Panc1 (cell line): ENCODE measurements at places on chromosomes 1 and 21. TPM values are rescaled to one million over a fixed set of nuclear protein-coding genes. Genes with fewer than 3 reads are reported as not detected.

- no peaks in the 10 kb centered on the region for H3K4me1 ChIP-seq
- peaks cover 3% of the 10 kb centered on the region; the same call in 1 of the 2 replicates for H3K27me3 ChIP-seq
- no peak overlapping the region for H3K4me3 ChIP-seq
- no peaks in the 10 kb centered on the region for H3K36me3 ChIP-seq
- DNase-seq: no peak
- H3K27ac ChIP-seq: no peak overlapping the region
Measured at GRCh38 chr1:39711104-39711965, 20.1 kb upstream of the HPCAL4 start.

DNA sequence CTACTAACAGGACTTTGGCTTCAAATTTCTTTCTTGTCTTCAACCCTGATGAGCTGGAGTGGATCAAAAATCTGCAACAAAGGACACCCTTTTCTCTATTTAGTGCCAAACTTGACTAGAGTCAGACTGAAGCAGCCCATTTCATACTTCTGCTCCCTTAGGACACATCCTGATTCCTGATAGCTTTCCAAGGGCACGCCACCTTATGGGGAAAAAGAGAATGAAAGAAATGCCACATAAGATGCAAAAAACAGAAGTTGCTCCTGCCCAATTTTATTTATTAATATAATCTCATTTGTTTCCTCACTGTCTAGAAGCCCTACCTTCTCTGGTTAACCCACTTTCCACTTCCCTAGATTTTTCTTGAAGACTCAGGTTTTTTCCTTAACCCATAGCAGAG is 72.7 kb upstream of the NBPF4 start:
- H3K4me3 ChIP-seq: no peak overlapping the region
- DNase-seq: no peak
- H3K4me1 ChIP-seq: no peaks in the 10 kb centered on the region
- H3K27me3 ChIP-seq: no peaks in the 10 kb centered on the region
- no peaks in the 10 kb centered on the region for H3K36me3 ChIP-seq
- no peak overlapping the region for H3K27ac ChIP-seq

- DNase-seq: no peak
- peaks cover 5% of the 10 kb centered on the region for H3K36me3 ChIP-seq
- no peaks in the 10 kb centered on the region for H3K27me3 ChIP-seq
- H3K27ac ChIP-seq: no peak overlapping the region
Measured at GRCh38 chr1:227035316-227035715, 95.2 kb downstream of the COQ8A start.

DNA sequence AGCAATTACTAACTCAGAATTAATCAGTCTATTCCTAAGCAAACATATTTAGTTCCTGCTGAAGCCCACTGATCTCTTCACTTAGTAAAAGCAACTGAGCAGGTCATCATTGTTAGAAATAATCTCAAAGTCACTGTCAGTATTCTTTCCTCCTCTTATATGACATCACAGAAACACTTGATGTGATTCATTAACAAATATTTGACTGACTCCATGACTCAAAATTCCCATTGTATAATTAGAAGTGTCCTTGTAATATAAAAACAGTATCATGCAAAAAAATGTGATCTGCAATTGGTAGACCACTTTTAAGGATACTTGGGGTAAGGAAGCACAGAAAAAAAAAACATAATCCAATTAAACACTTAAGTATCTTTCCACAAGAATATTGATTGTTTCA is 194.4 kb downstream of the DPYD start:
- no peaks in the 10 kb centered on the region for H3K4me1 ChIP-seq
- H3K36me3 ChIP-seq: no peaks in the 10 kb centered on the region
- no peak for DNase-seq
- no peak overlapping the region for H3K4me3 ChIP-seq

- H3K27ac ChIP-seq: no peak overlapping the region
- H3K4me1 ChIP-seq: no peaks in the 10 kb centered on the region; the same call in 1 of the 2 replicates
- no peak for DNase-seq
Measured at GRCh38 chr1:150928286-150928685, 2.1 kb downstream of the SETDB1 start.

DNA sequence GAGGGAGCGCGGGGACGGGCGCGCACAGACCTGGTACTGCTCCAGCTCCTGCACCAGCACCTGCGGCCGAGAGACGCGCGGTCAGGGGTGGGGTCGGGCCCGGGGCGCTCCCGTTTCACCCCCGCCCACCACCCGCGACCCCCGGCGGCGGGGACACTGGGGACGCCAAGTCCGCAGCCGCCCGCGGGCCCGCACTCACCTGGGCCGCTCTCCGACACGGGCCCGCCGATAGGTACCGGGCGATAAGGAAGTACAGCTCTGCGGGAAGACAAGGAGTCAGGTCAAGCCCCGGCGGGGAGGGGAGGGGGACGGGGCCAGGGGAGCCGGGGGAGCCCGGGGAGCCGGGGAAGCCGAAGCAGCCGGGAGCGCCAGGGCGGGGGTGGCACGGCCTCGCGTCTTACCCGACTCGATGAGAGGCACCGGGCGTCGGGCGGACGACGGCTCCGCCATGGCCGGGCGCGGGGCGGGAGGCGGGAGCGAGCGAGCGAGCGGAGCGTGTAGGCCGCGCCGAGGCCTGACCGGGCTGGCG is 326 bp downstream of the BRWD1 start:
- H3K36me3 ChIP-seq: peaks cover 8% of the 10 kb centered on the region; the same call in 1 of the 2 replicates
- peaks cover 6% of the 10 kb centered on the region for H3K4me1 ChIP-seq
- no peak overlapping the region for H3K27ac ChIP-seq
- DNase-seq: no peak
- peak overlapping the region; percentile 65 for H3K4me3 ChIP-seq

- H3K4me1 ChIP-seq: no peaks in the 10 kb centered on the region
- no peaks in the 10 kb centered on the region for H3K36me3 ChIP-seq
- H3K4me3 ChIP-seq: no peak overlapping the region
- no peaks in the 10 kb centered on the region for H3K27me3 ChIP-seq
- no peak for DNase-seq
Measured at GRCh38 chr1:220703305-220703704, 13.1 kb downstream of the C1orf115 start.

DNA sequence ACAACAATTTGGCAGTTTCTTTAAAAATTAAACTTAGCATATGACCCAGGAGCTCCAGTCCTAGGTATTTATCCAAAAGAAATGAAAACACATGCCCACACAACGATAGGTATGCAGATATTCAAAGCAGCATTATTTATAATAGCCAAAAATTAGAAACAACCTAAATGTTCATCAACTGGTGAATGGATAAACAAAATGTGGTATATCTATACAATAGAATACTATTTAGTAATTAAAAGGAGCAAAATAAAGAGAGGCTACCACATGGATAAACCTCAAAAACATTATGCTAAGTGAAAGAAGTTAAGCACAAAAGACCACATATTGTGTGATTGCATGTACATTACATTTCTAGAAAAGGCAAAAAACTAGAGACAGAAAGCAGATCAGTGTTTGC is 51.3 kb downstream of the ROR1 start:
- H3K4me3 ChIP-seq: no peak overlapping the region
- H3K36me3 ChIP-seq: no peaks in the 10 kb centered on the region
- no peaks in the 10 kb centered on the region for H3K27me3 ChIP-seq
- no peak for DNase-seq
- peaks cover 25% of the 10 kb centered on the region for H3K4me1 ChIP-seq

- DNase-seq: no peak
- peak within 1 kb of the TSS; percentile 99 for H3K27ac ChIP-seq
- peak within 1 kb of the TSS; percentile 100 for H3K4me3 ChIP-seq
- H3K36me3 ChIP-seq: peaks cover 3% of the 10 kb centered on the region; the same call in 1 of the 2 replicates
- H3K27me3 ChIP-seq: no peaks in the 10 kb centered on the region
Measured at GRCh38 chr1:23369335-23370013, at the start of gene ZNF436. ZNF436 (minus strand) TSS chr1:23369836; CDS start chr1:23368005, 1,831 bp downstream.

- H3K27ac ChIP-seq: no peak overlapping the region
- H3K4me3 ChIP-seq: no peak overlapping the region
- H3K27me3 ChIP-seq: peaks cover 2% of the 10 kb centered on the region; the same call in 1 of the 2 replicates
- DNase-seq: no peak
- no peaks in the 10 kb centered on the region for H3K4me1 ChIP-seq
Measured at GRCh38 chr21:34619841-34620665, 5.1 kb upstream of the RCAN1 start.

DNA sequence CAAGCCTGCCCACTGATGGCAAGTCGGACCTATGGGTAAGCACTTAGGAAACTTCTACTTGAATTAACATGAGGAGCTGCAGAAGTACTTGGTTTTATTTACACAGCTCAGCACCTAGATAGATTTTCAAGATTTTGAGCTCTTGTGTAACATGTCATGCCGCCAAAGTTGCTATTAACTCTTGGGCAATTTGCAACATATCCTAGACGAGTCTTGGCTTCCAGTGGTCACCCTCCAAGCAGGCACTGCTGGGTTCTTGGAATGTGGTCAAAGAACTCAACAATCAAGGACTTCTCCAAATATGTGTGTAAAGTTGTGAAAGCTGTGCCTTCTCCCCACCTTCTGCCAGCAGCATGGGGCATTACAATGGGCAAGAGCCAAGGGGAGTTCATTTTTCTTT is 17.8 kb upstream of the GUCA2B start:
- no peaks in the 10 kb centered on the region for H3K4me1 ChIP-seq
- DNase-seq: no peak
- no peaks in the 10 kb centered on the region for H3K36me3 ChIP-seq

DNA sequence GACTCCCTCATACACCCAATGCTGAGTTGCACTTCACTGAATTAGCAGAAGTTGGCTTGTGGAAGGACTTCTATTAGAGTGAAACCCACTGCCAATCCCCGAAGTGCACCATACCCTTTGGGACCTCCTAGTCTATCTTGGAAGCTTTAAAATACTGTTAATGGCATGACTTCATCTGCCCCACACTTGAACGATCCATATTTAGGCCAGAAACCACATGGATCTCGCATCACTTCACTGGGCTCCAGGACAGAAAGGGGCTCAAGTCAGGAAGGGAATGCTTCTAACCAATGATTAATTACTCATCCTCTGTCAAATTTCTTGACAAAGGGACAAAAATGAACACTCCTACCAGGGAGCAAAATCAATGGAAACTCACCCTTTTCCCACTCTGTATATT is 69.1 kb downstream of the BCAR3 start:
- peak overlapping the region; percentile 93 for H3K27ac ChIP-seq
- no peaks in the 10 kb centered on the region for H3K27me3 ChIP-seq
- H3K36me3 ChIP-seq: no peaks in the 10 kb centered on the region
- no peak for DNase-seq
- H3K4me3 ChIP-seq: peak overlapping the region; percentile 36; the same call in 1 of the 2 replicates

- peaks cover 10% of the 10 kb centered on the region for H3K27me3 ChIP-seq
- no peak for DNase-seq
- H3K4me1 ChIP-seq: 0 out of 2 replicates have a peak, but pooled peaks cover 3% of the 10 kb centered on the region
- H3K36me3 ChIP-seq: no peaks in the 10 kb centered on the region
Measured at GRCh38 chr1:153354515-153355193, 3.0 kb upstream of the S100A9 start.

DNA sequence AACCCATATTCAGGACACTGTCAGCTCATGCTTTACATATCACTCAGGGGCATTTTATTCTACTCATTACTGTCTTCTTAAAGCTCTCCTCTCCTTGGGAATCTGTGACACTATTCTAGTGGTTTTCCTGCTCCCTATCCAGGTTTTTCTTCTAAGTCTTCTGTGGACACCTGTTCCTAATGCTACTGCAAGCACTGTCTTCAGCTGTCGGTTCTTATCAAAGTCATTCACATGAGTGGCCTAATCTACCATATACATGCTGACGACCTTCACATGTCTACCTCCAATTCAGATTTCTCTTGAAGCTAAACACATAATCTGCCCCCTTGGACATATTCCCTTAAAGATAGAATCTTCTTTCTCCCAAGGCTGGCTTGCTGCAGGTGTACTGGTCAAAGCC is 39.8 kb upstream of the PRRX1 start:
- no peak overlapping the region for H3K4me3 ChIP-seq
- no peaks in the 10 kb centered on the region for H3K36me3 ChIP-seq
- no peak for DNase-seq
- no peaks in the 10 kb centered on the region for H3K27me3 ChIP-seq

GRCh38 chr1:151828921-151829320 is 2.7 kb downstream of the RORC start:
- H3K4me3 ChIP-seq: no peak overlapping the region
- no peaks in the 10 kb centered on the region for H3K36me3 ChIP-seq
- H3K27me3 ChIP-seq: no peaks in the 10 kb centered on the region
- no peak for DNase-seq

DNA sequence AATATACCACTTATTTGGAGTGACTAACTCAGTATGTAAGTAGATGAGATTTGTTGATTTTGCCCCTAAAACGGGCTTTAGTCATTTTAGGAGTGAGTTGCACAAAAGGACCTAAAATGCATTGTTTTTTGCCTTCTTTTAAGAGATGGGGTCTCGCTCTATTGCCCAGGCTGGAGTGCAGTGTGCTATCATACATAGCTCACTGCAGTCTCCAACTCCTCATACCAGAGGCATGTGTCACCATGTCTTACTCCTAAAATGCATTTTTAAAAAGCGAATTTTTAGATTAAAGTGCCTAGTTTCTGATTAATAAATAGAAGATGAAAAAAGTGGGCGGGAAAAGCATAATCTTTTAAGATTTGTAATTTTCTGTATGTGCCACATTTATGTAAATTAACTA is 11.5 kb upstream of the NEXN start:
- H3K27me3 ChIP-seq: no peaks in the 10 kb centered on the region
- no peak overlapping the region for H3K27ac ChIP-seq
- DNase-seq: no peak
- H3K4me1 ChIP-seq: no peaks in the 10 kb centered on the region

DNA sequence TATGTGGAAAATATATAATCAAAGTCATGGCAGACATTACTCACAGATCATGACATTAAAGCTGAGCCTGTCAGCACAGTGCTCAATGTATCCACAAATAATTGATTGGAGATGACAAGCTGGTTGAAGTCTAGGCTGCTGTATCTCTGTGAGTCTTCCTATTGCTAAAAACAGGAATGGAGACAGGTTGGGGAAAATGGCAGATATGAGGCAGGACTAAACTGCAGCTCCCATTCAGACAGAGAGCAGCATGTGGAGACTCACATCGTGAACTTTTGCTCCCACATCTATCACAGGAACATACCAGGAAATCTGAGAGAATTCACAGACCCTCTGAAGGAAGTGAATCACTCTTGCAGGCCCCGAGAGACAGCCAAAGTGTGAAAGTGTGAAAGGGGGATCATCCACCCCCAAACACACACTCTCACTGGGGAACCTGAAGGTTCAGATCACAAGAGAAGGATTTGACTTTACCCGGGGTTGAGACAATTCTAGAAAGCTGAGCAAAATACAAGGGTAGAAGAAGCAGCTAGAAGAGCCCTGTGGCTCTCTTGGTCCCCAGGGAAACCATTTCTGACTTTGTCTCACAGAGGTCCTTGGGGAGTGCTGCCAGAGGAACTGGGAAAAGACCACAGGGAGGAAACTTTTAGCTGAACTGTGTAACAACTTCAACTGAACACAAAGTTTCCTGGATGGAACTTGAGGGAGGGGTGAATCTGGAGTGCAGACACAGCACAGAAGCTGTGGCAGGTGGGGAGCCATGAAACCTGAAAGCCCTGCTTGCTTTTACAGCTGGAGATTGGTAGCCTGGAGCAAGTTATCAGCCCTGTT is 173.4 kb downstream of the S1PR1 start:
- no peaks in the 10 kb centered on the region for H3K4me1 ChIP-seq
- no peak overlapping the region for H3K4me3 ChIP-seq
- H3K27ac ChIP-seq: no peak overlapping the region
- no peaks in the 10 kb centered on the region for H3K27me3 ChIP-seq
- no peak for DNase-seq

FCRL4 gene
- total RNA-seq: not detected

SLC66A1 gene
- total RNA-seq: 42.0 TPM

ZNF593OS gene
- not detected for total RNA-seq

RAB25 gene
- not detected for total RNA-seq

NLRP3 gene
- total RNA-seq: 0.33 TPM

CR1L gene
- total RNA-seq: not detected
